Activated naive CD4-positive, alpha-beta T cell treated with Interleukin-2 at 50 U/mL for 16 hours (primary cell): ENCODE measurements at places on chromosomes 2 and 18.

GRCh38 chr2:133360882-133361281 lies 207.4 kb downstream of the NCKAP5 start:
- no peak for DNase-seq

- peak; percentile 51 for DNase-seq
Measured at GRCh38 chr2:205885492-205886099, 200.4 kb downstream of the INO80D start.

GRCh38 chr2:24945907-24946306 lies 25.8 kb downstream of the DNAJC27 start:
- no peak for DNase-seq

- DNase-seq = no peak
Measured at GRCh38 chr2:240529344-240529999, 28.3 kb downstream of the ANKMY1 start.

DNA sequence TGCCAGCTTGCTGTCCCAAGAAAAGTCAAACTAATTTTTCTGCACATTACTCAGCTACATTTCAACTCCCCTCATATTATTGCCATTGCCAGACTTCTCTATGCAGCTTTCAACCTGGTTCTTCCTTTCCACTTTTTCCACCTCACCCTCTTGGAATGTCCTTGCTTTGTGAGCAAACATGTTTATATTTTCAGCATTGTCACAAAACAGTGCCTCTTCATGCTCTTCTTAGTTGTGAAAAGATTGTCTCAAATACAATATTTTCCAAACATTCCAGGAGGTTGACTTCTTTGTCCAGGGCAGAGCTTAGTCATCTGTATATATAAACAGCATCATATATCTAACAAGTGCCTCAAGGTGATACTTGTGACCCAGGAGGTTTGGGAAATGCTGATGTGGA lies 803.3 kb upstream of the CELF4 start:
- DNase-seq = no peak

DNA sequence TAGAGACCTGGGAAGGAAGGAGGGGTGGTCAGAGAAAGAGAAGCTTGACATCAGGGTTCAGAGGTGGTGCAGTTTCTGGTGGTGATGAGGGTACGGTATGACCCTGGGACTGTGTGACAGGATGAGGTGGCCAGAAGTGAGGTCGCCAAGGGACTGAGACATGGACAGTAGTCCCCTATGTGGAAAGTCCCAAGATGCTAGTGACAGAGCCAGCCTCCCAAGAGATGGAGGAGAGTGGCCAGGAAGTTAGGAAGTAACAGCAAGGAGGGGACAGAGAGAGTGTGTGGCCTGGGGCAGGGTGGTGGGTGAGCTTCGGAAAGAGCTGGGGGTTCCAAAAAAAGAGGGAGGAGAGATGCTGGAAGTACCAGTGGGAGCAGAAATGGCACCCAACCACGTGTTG lies 66.0 kb downstream of the SMAD7 start:
- no peak for DNase-seq

DNA sequence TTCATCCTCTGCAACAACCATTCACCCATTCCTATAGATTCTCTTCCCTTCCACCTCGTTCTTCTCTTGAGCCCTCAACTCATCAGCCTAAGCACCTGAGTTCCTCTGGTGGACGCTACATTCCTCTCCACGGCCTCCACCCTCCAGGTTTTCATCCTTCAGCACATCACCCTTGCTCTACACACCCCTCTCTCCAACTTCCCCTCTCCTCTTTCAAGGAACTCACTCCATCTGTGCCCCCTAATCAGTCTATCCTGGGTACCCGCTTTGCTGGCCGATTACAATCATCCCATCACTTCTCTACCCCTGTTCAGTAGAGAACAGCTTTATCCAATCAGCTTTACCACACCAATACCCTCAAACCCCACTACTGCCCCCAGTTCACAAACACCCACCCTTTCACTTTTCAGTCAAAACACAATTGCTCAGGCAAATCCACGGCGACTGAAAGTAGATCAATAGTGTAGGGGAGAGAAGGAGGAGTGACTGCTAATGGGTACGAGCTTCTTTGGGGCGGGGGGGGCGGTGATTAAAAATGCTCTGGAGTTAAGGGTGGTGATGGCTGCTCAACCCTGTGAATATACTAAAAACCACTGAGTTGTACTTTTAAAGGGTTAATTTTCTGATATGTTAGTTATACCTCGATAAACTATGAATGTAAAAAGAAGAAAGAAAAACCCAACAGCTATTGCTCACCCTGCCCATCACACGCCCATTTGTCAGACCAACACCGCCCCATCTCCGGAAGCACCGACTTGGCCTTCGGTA lies 857 bp downstream of the DYM start:
- peak; percentile 47 for DNase-seq

DNA sequence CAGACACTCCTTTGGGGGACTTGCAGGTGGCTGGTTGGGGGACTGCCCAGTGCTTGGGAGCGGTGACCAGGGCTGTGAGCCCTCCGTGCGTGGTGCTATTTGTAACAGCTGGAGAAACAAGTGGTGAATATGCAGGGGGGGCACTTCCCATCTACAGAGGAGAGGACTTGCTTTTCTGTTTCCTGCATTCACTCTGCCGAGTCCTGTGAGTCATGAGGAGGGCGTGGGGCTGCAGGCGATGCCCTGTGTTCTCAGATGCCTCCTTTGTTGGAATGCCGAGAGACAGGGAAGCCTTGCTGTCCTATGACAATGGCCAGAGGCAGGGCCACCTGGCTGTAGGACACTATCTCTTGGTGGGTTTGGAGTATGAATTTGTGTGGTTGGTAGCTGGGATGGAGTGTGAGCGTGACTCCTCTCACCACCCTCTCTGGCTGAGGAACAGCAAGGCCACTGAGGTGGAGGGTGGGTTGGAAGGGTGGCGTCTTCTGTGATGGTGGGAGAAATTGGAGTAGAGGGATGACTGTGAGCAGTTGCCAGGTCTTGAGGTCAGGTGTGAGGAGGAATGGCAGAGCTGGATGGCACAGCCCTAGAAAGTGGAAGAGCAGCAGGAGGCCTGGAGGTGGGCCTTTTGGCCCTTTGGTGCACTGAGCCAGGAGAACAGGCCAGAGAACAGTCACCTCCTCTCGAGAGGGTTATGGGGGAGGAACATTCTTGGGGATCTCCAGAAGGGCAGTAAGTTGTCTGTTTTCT lies 24.3 kb downstream of the FHOD3 start:
- DNase-seq = no peak

GRCh38 chr2:56416500-56417176 lies 232.8 kb downstream of the CCDC85A start:
- no peak for DNase-seq

- DNase-seq = peak; percentile 33
Measured at GRCh38 chr18:13178976-13179375, 39.6 kb upstream of the LDLRAD4 start.

GRCh38 chr2:43270930-43271615 lies 44.7 kb upstream of the ZFP36L2 start:
- DNase-seq = no peak

DNA sequence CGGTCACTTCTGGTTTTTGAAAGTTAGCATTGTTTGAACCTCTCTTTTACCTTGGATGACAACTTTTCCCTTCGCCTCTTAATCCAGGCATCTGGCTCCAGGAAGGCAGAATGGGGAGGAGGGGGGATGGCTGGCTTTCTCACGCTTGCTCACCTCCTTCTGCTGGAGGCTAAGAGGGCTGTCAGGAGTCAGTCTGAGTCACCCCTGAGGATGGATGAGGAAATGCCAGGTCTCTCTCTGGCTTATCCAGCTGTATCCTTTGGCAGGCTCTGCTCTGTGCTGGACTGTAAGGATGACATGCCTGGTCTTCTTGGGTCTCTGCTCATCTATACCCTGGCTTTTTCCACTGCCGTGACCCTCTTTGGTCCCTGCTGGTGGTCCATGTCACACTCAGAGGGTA lies 142.9 kb upstream of the GYPC start:
- no peak for DNase-seq

DNA sequence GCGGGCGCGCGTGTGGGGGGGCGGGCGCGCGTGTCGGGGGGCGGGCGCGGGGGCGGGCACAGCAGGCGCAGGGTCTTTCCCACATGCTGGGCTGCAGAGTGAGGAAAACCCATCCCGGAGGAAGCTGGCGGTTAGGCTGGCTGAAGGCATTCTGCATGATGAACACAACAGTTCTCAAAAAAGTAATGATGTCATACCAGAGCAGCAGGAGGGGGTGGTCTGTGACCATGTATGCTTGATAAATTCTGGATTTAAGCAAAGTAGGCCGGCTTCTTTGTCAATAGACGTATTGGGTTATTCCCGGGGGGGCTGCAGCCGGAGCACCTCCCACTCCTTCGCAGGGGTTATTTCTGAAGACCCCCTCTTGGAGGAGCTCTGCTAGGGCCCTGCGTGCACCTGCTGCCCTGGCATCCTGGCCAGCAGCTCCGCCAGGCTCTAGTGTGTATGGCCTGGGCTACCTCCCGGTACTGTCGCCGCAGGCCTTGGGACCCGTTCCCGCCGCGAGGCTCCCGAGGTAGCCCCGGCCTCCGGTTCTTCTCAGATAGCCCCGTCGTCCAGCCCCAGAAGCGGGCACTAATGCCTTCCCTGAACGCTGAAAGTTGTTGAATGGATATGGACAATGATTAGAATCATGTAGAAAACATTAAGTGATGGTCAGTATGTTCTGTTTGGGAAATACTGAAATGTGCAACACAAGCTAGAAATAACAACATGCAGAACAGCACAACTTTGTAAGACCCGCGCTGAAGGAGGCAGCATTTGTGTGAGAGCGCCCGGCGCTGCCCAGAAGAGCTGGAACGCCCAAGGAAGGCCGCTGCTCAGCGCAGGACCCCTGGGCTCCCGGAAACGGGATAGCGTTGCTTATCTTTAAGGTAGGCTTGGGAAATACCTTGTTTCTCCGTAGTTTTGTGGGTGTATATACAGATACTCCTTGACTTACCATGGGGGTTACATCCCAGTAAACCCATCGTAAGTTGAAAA lies 101.4 kb upstream of the RAB6C start:
- DNase-seq = no peak

DNA sequence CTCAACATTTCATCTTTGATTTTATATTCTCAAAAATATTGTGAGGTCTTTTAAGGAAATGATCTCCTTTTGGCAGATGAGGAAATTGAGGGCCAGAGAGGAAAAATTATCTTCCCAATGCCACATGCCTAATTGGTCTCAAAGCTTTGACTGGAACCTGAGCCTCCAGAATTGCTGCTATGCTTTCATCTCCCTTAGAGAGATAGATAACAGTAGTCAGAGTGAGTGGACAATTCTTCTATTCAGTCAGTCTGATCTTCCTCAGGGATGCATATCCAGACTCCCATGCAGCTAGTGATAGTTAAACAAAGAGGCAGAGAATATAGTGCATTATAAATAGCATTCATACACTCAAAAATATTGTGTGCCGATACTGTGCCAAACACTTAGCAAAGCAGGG lies 3.8 kb upstream of the CLASP1 start:
- no peak for DNase-seq

DNA sequence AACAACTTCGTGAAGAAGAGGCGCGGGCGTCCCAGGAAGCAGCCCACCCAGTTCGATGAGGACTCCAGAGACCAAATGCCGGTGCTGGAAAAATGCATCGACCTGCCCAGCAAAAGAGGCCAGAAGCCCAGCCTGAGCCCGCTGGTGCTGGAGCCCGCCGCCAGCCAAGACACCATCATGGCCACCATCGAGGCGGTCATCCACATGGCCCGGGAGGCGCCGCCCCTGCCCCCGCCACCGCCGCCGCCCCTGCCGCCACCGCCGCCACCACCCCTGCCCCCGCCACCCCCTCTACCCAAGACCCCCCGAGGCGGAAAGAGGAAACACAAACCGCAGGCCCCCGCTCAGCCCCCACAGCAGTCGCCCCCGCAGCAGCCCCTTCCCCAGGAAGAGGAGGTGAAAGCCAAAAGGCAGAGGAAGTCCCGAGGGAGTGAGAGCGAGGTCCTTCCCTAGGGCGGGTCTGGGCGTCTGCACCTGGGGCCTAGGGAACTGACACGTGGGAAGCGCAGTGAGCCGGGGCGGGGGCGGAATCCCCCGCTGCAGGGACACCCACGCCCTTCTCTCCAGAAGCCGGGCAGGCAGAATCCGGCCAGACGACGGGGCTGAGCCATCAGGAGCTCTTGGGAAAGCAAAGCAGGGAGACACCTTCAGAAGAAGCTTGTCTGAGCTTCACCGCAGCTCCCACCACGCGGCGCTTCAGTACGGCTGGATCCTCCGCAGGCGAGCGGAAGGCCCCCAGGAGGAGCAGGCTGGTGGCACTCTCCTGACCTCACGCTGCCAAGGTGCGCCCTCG lies 382.8 kb downstream of the SETBP1 start:
- no peak for DNase-seq

- no peak for DNase-seq
Measured at GRCh38 chr2:95761556-95761955, 169.8 kb downstream of the TRIM43 start.

- DNase-seq = no peak
Measured at GRCh38 chr2:9836074-9836473, 7.2 kb upstream of the TAF1B start.

DNA sequence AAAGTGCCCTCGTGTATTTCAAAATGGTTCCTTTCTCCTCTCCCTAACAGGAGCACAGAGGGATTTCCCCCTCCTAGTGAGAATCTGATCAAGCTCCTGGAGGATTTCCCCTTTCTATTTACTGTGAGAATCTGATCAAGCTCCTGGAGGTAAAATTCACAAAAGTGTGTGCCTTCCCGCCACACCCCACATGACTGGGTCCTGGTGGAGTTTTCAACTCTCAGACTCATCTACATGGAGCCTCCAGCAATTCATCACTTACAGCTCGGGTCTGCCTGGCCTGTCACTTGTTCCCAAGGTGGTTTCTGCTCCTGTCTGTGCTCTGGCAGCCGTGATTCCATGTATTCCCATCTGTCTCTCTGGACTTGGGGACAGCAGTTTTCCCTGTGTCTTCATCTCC lies 590.7 kb downstream of the FBXO15 start:
- no peak for DNase-seq

DNA sequence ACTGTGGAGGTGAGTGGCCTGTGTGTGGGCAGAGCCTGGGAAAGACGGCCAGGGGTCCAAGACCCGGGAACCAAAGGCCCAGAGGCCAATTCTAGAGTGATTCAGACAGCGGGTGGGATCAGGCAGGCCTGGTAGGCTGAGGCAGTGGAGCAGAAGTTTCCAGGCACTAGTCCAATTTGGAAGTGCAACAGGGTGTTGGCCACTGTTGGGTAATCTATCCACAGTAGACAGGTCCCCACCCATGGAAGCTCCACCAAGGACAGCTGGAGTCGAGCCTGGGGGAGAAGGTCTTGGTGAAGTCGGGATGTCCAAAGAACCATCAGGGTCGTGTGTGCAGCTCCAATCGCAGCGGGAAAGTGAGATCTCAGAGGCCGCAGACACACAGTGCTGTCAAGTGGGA lies 125.8 kb upstream of the COPS8 start:
- no peak for DNase-seq
